ENCODE measurements at places on chromosomes 7 and 10. TPM values are rescaled to one million over a fixed set of nuclear protein-coding genes. Genes with fewer than 3 reads are reported as not detected.

The IQUB gene
- total RNA-seq = 0.98 TPM

The MALRD1 gene
- total RNA-seq = 2.0 TPM

The GSTO1 gene
- total RNA-seq = 69.5 TPM

The FUOM gene
- 54.0 TPM for total RNA-seq

The SLC26A5 gene
- total RNA-seq = not detected

The UTF1 gene
- not detected for total RNA-seq

The LIPN gene
- total RNA-seq = not detected
